ENCODE measurements at places on chromosomes 3 and 15. TPM values are rescaled to one million over a fixed set of nuclear protein-coding genes. Genes with fewer than 3 reads are reported as not detected.

The COL6A6 gene
- not detected for total RNA-seq

The LRTM1 gene
- total RNA-seq, result not detected

The KIF9 gene
- total RNA-seq, result 4.5 TPM

The TNK2 gene
- 46.6 TPM for total RNA-seq

The SERINC4 gene
- 0.14 TPM for total RNA-seq

The PATL2 gene
- total RNA-seq, result 6.1 TPM

Measured in activated naive CD4-positive, alpha-beta T cell treated with anti-CD3 and anti-CD28 coated beads for 36 hours (primary cell).